NCI-H1092 treated with DMSO at 0.1 percent for 48 hours (cell line): ENCODE measurements at places on chromosomes 7 and 10.
A peak's percentile ranks its signal among the peaks of the same experiment; 100 is the strongest.

DNA sequence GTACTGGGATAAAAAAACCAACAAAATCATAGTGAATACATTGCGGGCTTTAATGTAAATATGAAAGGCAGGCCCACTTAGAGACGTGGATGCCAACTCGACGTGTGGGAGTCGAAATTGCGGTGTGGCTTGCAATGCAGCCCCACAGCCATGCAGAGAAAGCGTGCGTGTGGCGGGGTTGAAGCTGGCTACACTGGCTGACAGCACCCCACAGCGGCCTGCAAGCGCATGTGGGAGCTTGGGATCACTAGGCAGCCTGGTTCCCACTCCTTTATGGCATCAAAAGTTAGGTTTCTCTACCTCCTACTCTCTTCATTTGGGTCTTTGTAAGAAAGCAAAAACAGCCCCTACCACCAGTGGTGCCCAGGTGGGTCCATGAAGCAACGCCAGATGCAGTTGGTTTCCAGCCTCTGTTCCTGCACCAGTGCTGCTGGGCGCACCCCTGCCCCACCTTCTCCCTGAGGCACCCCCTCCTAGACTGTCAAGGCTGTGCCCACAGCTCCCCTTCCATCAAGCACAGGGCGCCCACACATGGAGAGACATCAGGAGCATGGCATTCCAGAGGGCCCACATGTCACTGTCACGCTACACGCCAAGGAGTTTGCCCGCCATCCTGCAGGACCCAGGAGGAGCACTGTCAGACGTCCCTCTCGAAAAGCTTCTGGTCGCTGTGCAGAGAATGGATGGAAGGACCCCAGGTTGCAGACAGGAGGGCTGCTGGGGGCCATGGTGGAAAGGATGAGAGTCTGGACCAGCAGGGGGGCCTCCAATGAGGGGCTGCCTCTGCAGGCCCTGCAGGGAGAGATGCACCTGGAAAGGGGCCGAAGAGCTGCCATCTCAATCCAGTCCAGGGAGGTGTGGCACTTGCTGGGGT, 142.9 kb downstream of the PAXIP1 start:
- no peak for DNase-seq

- DNase-seq: no peak
These were observed 88.6 kb downstream of the USP6NL start for GRCh38 chr10:11522821-11523245.

- no peak for DNase-seq
These were observed 31.0 kb downstream of the GPR141 start for GRCh38 chr7:37714606-37715005.

DNA sequence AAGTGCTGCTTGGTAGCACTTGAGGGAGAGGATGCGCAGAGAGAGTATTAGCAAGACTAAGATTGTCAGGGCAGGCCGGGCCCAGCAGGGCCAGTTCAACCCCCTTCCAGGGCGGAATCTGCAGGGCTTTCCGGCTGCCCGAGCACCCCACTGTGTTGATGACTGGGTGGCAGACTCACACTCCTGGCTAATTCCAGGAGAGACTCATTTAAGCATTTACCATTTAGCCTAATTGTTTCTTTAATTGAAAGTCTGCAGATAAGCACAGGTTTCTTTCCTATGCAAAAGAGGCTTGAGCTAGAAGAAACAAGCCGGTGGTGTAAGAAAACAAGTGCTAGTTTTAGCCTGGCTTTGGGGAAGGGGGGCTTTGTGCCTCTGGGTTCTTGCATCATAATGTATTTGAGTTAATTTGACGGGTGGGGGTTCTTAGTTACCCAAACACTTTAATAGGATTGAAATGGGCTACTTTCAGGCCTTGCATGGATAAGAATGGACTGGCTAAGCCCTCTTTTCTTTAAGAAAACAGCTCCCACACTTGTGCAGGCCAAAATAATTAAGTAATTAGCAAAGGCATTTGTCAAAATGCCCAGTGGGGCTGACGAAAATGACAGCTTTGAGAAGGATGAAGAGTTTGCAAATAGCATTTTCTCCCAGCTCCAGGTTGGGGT, 201.3 kb downstream of the MYOF start:
- DNase-seq: no peak

- no peak for DNase-seq
These were observed 104.0 kb downstream of the PLXDC2 start for GRCh38 chr10:19920075-19920726.

GRCh38 chr7:50166997-50167965, 74.2 kb upstream of the ZPBP start:
- no peak for DNase-seq

- DNase-seq: peak; percentile 15
These were observed 111.6 kb downstream of the PHTF2 start for GRCh38 chr7:77910124-77910523.

- no peak for DNase-seq
These were observed 673.8 kb downstream of the INHBA start for GRCh38 chr7:41029072-41029499.

DNA sequence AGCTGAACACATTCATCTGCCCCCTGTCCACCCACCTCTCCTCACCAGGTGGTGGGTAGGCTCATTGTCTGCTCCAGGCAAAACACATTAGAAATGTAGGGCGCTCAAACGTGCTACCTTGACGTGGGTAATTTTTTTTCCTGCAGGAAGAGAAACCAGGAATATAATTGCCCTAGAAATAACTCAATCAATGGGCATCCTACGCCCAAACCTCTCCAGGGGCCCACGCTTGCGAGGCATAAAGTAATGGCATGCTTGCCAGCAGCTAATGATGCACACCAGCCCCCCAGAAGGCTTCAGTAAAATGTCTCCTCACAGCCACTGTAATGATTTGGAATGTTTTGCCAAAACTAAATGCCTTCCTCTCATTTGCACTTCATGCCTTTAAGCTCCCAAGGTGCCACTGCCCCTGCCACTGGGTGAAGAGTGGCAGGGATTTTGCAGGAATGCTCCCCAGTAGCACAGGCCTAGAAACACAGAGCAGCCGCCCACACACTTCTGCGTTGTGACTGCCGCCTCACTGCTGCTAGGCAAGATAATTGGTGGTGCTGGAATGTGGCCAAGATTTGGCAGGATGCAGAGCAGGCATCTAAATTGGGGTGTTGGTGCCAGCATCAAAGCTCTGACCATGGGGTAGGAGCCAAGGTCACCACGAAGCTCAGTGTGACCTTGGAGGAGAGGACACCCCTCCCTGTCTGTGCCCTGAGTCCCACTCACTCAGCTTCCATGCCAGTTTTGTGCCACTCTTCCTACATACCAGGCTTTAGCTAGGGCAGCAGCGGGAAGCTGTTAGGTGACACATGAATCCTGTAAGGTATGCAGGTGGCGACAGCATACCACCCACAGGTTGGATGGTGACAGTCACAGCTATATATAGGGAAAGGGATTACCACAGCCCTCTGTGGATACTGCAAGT, 48.7 kb upstream of the PPP1R3C start:
- peak; percentile 15 for DNase-seq

DNA sequence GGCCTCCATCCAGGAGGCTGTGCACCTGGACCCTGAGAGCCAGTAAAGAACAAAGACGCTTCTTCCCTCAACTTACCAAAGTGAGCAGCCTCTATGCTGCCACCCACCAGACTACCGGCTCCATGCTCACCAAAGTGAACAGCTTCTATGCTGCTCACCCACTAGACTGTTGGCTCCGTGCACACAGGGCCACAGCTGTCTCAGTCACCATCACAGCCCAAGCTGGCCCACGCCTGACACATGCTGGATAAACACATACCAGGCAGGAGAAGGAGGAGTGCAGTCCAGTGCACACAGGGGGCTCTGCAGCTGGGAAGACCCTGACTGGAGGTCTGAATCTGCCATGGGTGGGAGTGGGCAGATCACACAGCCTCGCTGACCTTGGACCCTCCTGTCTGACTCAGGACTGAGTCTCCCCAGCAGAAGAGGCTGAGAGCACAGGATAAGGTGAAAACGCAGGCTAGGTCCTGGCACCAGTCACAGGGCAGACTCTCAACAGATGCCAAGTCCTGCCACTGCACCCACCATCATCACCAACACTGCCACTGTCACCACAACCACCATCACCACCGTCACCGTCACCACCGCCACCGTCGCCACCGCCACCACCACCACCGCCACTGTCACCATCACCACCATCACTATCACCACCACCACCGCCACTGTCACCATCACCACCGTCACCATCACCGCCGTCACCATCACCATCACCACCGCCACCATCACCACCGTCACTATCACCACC, 130.9 kb downstream of the MAD1L1 start:
- DNase-seq: no peak

- no peak for DNase-seq
These were observed 96.1 kb downstream of the EPDR1 start for GRCh38 chr7:38016567-38016966.
